ENCODE measurements at places on chromosomes 16 and 17.
A peak's percentile ranks its signal among the peaks of the same experiment; 100 is the strongest.

- no peak for DNase-seq
Observed at GRCh38 chr17:1883536-1883935, 53.7 kb downstream of the RPA1 start.

GRCh38 chr16:69888005-69888590 is 63.0 kb upstream of the CLEC18A start:
- no peak for DNase-seq

GRCh38 chr17:4480929-4481898 is 17.5 kb upstream of the SPNS2 start:
- peak; percentile 21 for DNase-seq

DNA sequence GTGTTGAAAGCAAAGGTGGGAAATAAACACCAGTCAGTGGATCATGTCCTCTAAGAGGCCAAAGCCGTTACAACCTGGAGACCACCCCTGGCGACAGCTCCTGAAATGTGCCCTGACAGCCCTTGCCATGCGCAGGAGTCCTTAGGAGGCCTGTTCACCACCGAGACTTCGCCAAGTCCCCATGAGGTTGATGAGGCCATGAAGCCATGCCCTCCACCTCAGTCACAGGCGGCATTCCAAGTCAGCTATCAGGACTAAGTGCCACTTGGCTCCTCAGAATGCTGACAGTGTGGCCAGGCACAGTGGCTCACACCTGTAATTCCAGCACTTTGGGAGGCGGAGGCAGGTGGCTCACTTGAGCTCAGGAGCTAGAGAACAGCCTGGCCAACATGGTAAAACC is 27.1 kb downstream of the ADAM11 start:
- no peak for DNase-seq

DNA sequence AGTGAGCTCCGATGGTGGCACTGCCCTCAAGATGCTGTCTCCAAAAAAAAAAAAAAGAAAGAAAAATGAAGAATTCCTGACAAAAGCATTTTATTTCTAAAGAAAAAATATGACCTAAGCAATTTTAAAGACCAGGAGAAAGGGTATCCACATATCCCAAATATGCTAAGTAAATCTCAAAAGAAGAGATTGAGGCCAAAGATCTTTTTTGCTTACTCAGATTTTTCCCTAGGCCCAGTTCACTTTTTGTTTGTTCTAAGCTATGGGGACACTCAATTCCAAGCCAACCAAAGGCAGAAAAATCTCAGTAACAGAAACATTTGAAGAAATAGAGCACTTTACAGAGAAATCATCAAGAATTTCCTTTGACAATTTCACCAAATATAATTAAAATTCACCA is 150.8 kb downstream of the SOX9 start:
- no peak for DNase-seq

DNA sequence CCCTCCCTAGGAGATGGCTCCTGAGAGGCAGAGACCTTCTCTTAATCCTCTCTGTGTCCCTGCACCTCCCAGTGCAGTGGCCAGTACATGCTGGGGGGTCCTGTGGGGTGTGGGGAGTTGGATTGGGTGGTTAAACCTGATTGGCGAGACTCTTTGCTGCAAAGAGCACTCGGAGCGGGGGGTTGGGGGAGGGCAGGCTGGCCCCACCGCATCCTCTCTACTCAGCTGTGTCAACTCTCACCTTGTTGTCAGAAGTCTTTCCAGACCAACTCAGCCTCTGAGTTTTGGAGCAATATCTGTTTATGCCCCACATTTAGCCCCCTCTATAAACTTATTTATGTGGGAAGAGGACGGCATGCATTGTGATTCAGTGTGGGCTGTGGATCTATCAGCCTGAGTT is 40.0 kb downstream of the SMARCE1 start:
- DNase-seq = no peak

GRCh38 chr16:19898924-19899604 is 14.4 kb upstream of the GPRC5B start:
- DNase-seq = no peak

DNA sequence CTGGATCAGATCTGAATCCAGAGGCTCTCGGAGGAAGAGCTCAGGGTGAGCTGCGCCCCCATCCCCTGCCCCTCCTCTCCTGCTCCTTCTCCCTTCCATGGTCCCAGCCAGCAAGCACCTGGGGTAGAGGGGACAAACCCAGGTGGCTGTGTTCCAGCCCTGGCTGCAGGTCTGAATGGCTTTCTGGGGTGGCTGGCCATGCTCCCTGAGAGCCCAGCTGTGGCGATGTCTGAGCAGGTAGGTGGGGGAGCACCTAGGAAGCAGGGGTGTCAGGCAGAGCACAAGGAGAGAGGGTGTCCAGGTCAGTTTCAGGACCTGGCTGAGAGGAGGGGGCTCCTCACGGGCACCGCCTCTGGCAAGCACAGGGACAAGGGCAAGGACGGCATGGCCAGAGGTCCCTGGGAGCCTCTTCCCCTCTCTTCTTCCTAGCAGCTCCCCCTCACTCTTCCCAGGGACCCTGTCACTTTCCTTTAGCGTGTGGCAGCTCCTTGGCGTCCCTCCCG is 310.0 kb downstream of the SEC14L1 start:
- DNase-seq = no peak

DNA sequence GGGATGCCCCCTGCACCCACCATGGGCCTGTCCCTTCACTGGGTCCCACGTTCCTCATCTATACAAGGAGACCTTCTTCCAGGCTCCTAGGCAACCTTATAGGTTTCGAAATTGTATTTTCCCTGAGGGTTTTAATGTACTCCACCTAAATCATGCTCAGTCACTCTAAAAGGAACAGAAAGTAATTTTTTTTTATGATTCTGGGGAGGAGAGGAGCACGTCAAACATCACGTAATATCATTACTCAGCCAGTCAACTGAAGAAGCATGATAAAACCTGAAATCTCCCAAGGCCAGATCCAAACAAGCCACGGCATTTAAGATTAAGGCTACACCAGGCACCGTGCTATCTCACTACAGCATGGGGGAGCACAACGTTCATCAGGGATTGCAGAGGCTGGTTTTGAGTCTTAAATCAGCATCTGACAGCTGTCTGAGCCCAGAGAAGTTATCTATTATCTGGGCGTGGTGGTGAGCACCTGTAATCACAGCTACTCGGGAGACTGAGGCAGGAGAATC is 3.9 kb upstream of the TMEM114 start:
- DNase-seq = no peak

- no peak for DNase-seq
Observed at GRCh38 chr16:53056392-53056881, 1.6 kb downstream of the CHD9 start.

- no peak for DNase-seq
Observed at GRCh38 chr16:81937305-81938038, 73.8 kb downstream of the SDR42E1 start.

GRCh38 chr17:38815576-38816193 is 9.4 kb downstream of the CWC25 start:
- no peak for DNase-seq

- no peak for DNase-seq
Observed at GRCh38 chr17:60381958-60382357, 10.0 kb downstream of the USP32 start.

DNA sequence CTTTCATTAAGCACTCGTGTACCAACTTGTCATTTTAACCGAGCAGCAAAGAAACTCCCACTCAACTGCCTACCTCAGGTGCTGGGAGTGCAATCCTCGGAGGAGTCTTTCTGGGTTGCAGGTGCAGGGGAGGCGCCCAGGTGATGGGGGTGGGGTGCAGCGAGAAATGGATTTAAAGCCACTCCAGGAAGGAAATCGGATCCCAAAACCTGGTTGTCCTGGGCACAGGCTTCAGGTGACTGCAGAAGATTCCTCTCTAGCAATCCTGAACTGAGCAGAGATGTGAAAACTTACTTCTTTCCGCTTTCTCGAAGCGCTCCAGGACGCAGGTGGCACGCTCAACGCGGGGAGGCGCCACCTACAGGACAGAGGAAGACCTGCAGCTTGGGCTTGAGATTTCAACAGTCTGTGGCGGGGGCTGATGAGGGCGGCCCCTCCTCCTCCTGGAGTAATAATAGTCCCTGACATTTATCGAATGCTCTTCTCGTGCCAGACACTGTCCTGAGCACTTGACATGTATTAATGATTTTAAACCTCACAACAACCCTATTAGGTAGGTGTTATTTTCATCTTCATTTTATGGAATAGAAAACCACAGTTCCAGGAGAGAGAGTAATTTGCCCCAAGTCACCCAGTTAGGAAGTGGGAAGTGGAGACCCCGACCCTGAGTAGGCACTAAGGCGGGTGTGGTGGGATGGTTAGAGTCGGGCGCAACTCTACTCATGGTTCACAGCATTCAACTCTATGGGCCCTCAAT is 27.2 kb upstream of the SKAP1 start:
- peak; percentile 45 for DNase-seq

DNA sequence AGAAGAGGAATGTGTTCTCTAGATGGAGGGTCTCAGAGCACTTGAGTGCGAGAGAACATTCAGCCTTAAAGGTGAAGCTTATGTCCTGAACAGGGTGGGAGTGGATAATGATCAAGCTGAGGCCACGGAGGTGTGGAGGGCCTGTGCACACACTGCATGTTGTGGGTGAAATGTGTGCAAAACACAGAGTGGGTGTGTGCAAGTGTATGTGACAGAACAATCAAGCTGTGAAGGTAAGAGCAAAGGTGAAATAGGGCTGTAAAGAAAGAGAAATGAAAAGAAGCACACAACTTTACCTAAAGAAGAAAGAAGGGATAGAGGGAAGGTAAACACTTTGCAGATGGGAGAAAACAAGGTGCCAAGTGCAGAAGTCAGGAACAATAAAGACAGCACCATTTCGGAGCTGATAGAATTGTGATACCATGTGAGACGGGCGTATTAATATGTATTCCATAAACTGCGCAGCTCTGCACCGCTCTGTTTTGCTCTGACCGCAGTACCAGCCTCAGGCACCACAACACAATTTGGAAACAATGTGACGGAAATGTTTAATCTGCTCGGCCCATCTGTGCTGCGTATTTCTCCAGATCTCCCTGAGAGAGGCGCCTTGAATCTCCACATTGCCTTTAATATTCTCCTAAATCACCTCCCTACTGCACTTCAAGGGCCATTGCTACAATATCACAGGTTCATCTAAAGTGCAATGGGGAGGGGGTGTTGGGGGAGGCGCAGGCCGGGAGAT is 40.6 kb downstream of the SNX11 start:
- no peak for DNase-seq

GRCh38 chr16:54194334-54194743 is 92.2 kb downstream of the IRX3 start:
- no peak for DNase-seq

DNA sequence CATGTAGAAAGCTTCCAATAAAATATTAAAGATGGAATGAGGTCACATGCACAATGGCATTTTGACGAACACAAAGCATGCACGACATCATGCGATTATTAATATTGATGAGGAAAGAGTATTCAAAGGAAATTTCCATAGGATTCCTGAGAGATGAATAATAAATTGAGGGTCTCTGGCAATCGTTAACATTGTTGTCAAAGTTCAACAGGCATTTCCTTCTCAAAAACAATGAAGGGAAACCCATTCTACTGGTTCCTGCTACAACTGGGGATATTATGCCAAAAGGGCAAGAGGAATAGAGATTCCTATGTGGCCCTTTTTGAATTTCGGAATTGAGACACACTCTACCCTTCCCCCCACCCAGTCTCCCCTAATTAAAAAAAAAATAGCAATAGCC is 128.3 kb upstream of the NUDT7 start:
- no peak for DNase-seq

- DNase-seq = no peak
Observed at GRCh38 chr17:74842599-74843351, 16.9 kb downstream of the GRIN2C start.

DNA sequence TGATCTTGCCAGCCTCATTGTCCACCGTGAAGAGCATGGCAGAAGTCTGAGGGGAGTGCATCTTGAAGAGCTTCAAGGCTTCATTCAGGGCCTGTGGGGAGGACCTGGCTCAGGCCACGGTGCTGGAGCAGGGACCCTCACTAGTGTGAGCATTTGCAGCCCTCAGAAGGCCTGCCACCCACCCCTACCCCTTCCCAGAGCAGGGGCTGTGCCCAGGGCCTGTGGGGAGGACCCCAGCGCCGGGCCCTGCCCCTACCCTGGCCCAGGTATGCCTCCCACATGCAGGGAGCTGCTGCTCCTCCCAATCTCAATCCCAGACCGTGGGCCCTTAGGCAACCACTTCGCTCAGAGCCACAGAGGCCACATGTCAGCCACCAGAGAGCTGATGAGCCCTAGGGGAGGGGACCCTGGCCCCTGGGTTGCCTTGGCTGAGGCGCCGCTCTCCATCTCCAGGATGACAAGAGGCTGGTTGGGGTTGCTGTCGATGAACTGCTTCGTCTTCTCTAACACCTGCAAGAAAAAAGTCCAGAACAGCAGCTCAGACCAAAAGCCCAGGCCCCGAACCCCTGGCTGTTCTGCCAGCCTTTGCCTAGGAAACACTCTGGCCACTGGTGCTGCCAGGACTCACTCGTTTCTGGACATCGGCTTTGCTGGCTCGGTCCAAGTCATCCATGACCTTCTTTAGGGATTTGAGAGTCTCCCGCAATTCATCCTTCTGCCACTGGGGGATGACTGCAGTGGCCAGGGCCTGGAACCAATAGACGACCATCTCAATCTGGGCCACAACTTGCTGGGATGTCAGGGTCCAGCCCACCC is 1.8 kb upstream of the EXOSC6 start:
- no peak for DNase-seq

- no peak for DNase-seq
Observed at GRCh38 chr16:67865318-67865717, 7.5 kb upstream of the EDC4 start.

DNA sequence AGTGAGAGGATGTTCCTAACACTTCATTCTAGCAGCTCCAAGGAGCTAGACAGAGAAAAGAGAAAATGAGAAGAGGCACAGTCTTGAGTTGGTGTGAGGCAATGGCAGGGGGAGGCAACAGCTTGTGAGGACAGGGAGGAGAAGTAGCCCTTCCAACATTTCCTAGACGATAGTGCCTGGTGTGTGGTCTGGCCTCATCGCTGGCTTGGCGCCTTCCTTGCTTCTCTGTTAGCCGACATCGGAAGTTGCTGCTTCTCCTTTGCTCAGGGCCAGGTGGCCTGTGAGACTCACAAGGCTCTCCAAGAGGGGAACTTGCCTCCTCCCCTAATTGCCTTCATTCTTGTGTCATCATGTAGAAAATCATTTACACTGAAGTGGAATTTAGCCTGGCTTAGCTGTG is 208.7 kb downstream of the MAP2K4 start:
- no peak for DNase-seq

DNA sequence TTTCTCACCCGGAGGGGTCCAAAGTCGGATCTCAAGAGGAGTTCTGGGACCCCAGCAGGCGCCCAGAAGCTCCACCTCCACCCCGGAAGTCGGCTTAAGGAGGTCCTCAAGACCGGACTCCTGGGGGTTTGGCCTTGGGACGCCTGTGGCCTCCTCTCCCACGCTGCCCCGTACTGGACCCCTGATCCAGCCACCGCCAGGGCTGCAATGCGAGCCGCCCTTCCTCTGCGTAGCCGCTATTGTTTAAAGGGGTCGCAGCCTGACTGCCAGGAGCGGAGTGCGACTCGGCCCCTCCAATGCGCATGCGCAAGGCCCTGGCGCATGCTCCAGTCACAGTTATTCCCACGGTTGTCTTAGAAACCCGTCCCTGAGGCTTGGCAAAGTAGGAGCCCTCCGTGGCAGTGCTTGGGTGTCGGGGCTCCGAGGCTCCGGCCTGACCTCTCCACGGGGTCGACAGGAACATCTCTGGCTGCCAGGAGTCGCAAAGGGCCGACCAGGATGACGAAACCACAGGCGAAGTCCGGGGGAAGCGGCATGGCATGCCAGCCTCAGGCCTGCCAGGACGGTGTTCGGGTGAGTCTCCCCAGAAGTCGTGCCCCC is 719.0 kb downstream of the KCNJ18 start:
- DNase-seq = no peak

Data from stimulated activated CD8-positive, alpha-beta memory T cell treated with anti-CD3 and anti-CD28 coated beads, Interleukin-7, amount 100 ng/mL, for 24 hours (primary cell).